ENCODE measurements at places on chromosomes 12 and 14.
A peak's percentile ranks its signal among the peaks of the same experiment; 100 is the strongest.

- peak; percentile 81 for DNase-seq
Measured at GRCh38 chr12:98424726-98425401, 90.5 kb upstream of the TMPO start.

DNA sequence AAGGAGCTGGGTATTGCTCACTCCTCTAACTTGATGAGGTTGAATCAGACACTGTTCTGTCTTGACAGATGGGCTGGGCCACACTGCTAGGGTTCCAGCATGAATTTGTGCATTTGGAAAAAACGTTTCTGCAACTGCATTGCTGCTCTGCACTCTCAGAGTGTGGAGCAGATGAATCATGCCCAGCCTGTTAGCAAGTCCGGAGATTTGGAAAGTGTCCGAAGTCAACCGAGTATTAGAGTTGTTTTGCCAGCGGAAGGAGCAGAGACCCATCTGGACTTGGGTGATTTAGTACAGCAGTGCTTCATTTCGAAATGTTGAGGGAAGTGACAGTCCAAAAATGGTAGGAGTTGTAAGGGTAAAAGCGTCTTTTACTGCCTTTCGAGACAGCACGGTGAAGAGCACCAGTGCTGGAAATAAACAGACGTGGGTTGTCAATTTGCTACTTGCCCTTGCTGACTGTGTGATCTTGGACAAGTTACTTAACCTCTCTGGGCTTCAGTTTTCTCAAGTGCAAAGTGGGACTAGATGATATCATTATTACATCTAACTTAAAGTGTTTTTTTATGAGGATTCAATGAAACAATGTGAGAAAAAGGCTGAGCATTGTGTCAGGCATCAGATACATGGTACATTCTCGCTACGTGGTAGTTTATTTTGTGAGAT is 139.5 kb downstream of the CHST11 start:
- DNase-seq, result no peak

DNA sequence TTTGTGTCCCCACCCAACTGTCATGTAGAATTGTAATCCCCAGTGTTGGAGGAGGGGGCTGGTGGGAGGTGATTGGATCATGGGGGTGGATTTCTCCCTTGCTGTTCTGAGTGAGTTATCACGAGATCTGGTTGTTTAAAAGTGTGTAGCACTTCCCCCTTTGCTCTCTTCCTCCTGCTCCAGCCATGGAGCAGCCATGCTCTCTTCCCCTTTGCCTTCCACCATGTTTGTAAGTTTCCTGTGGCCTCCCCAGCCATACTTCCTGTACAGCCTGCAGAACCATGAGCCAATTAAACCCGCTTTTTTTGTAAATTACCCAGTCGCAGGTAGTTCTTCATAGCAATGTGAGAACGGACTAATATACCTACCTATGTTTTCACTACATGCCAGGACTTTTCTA is 2.6 kb upstream of the POC1B start:
- no peak for DNase-seq

- peak; percentile 90 for DNase-seq
Measured at GRCh38 chr14:104827177-104828055, 26.5 kb downstream of the ZBTB42 start.

DNA sequence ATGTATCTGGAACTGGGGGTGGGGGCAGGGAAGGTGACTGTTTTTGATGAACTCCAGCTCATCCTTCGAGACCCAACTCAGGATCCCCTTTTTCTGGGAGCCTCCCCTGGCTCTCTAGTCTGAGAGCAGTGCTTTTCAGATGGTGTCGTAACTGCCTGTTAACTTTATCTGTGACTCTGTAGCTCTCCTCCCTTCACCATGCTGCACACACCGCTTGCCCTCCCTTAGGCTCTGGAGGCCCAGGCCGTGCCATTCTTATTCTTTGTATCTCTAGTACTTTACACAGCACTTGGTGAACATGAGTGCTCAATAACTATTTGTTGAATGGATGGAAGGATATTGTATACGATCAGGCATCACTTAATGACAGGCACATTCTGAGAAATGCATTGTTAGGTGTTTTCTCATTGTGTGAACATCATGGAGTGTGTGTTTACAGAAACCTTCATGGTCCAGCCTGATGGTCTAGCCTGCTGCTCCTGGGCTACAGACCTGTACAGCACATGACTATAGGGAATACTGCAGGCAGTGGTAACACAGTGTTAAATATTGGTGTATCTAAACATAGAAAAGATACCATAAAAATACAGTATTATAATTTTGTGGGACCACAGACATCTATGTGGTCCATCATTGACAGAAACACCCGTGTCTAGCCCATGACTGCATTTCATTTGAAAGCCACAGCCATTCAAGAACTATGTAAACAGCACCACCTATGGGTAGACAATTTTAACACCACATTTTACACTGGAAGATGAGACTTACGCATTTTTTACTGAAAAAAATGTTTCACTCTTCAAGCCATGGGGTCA is 91.8 kb downstream of the EML1 start:
- no peak for DNase-seq

Measured in ELF-1 (cell line).